Activated T-cell treated with anti-CD3 and anti-CD28 coated beads, Interleukin-2, amount 50 U/mL, for 1 hour (primary cell): ENCODE measurements at places on chromosomes 5 and 9.
A peak's percentile ranks its signal among the peaks of the same experiment; 100 is the strongest.

DNA sequence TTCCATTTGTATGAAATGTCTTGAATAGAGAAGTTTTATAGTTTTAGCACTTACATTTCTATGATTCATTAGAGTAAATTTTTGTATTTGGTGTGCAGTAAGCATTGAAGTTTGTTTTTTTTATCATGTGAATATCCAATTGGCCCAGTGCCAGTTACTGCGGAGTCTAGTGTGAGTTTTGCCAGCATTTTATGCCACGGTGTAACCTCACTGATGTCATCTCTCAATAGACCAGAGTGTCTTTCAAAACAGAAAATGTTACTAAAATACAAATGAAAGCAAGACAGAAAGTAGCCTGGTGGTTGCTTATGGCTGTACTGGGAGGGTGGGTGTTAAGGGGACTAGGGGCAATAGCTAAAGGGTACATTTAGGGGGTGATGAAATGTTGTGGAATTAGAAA is 62.8 kb downstream of the IPPK start:
- DNase-seq = no peak

DNA sequence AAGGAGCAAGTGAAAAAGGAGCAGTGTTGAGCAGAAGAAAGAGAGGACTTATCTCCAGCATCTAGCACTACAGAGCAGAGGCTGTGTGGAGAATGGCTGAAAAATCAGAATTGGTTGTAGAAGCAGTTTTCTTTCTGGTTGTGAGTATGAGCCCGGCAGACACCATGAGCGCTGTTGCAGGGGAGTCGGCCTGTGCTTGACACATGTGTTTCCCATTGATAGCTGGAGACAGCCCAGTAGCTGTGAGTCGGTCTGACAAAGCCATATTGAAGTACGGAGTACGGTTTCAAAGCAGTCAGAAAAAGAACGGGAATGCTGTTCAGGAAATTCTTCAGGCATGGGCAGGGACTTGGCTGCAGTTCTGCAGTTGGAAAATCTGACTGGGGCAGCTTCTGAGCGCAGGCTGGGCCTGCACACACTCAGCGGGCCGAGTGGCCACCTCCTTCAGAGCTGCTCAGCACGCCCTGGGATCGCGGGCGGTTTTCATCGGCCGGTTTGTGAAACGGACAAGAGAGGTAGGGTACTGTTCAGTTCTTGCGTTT is at the start of gene SGCD:
TSS of gene SGCD (plus strand) at position 447 of the 542 bp plus-strand sequence.
- no peak for DNase-seq

- DNase-seq = no peak
Observed at GRCh38 chr9:93329629-93330280, 121.7 kb upstream of the FAM120A start.

- DNase-seq = no peak
Observed at GRCh38 chr5:143600396-143601075, 197.1 kb upstream of the NR3C1 start.

- peak; percentile 46 for DNase-seq
Observed at GRCh38 chr5:76547242-76547890, 75.8 kb downstream of the F2RL2 start.

GRCh38 chr5:74401946-74402320 is 238.6 kb downstream of the ENC1 start:
- DNase-seq = no peak

GRCh38 chr9:82981552-82981951 is 81.4 kb downstream of the RASEF start:
- no peak for DNase-seq

DNA sequence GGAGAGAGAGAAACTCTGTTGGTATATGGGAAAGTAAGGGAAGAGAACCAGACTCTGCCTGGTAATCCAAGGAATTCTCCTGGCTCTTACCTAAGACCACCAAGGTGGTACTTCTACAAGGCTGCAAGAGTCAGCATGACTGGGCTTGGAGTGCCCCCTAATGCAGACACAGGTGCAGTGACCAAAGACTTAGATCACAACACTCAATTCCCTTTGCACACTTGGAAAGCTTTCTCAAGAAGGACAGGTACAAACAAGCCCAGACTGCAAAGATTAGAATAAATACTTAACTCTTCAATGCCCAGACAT is 25.2 kb downstream of the UGT3A2 start:
- no peak for DNase-seq

- DNase-seq = no peak
Observed at GRCh38 chr9:27633764-27634163, 60.5 kb upstream of the C9orf72 start.

DNA sequence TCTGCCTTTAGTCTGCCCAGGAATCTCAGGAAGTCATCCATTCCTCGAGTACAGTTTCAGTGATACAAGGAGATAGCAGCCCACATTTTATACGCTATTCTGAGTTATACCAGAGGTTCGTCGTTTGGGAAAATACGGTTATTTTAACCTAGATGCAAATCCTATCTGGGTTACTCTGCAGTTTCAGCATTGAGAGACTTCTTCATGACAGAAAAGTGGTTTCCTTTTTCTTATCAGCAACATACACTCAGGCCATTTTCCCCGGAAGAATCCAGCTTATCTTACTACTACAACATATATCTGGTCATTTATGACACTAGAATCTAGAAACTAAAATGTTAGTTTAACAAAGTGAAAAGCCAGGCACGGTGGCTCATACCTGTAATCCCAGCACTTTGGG is 83.4 kb upstream of the IQGAP2 start:
- no peak for DNase-seq

- no peak for DNase-seq
Observed at GRCh38 chr9:78103971-78104433, 72.4 kb upstream of the GNAQ start.

DNA sequence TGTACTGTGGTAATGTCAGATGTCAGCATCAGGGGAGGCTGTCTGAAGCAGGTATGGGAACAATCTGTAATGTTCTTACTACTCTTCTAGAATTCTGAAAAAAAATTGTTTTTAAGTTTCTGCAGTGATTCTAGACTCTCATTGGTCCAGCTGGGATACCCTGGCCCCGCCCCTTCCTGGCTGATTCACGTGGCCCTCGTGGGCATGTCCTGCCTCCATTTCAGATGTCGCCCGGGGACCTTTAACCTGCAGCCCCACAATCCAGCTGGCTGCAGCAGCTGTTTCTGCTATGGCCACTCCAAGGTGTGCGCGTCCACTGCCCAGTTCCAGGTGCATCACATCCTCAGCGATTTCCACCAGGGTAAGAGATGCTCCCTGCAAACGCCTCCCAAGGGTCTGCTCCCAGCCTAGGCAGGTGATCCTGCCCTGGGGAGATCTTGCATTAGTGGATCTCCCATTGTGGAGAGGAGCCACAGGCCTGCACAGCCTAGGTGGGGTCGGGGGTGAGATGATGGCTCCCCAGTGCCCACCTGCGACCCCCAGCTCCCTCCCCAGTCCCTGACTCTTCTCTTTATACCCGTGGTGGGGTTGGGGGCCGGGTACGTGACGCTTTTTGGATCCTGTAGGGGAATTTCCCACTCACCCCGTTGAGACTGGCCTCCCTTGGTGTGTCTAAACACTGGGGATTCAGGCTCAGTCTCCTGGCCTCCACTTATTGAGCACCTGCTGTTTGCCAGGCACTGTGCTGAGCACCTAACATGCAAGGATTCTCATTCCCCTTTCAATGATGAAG is 36.5 kb downstream of the LAMC3 start:
- peak; percentile 25 for DNase-seq

GRCh38 chr5:179827680-179828079 is 7.0 kb downstream of the SQSTM1 start:
- no peak for DNase-seq

DNA sequence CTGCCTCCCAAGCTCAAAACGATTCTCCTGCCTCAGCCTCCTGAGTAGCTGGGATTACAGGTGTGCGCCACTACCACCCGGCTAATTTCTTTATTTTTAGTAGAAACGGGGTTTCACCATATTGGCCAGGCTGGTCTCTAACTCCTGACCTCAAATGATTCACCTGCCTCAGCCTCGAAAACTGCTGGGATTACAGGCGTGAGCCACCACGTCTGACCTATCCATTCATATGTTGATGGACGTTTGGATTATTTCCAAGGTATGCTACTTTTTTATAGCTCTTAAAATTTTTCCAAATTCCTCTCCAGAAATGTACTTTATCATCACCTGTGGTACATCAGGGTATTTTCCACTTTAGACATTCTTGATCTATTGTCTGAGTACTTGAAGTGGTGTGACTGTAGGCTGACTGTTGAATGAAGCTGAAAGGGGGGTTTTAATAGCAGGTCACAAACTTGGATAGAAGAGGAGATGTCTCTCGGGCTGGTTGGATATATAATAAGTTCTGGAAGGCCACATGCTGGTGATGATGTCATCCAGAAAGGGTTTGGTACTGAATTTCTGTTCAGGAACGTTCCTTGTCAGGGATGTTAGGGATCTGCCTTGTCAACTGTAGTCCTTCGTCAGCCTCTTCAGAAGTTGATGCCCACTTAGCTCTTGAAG is 7.4 kb downstream of the CTNNA1 start:
- DNase-seq = no peak

DNA sequence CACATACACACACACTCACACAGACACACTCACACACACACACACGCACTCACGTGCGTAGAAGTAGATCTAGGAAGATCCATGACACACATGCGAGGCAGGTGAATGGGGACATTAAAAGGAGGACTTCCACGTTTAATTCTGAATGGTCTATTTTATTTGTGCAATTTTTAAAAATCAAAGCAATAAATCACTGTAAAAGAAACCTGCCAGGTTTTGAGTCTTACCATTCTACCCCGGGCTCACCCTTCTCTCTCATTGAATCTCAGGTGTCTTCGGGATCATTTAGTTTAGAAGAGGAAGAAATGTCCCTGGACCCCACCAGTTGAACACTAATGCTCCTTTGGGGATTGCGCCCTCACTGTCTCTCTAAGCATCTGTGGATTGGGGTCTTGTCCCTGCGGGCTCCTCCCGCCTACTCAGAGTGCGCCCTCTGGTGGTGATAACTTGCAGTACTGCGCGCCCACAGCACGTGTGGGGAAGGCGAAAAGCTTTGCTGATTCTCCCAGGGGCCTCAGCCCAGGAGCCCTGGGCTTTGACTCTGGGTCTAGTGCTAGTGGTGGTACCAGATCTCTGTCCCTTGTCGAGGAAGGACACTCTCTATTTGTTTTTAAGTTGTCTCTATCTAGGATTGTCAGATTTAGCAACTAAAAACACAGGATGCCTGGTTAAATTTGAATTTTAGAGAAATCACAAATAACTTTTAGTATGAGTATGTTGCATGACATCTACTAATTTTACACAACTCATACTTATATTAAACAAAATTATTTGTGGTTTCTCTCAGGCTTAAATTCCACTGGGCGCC is 34.8 kb downstream of the BOD1 start:
- peak; percentile 30 for DNase-seq

DNA sequence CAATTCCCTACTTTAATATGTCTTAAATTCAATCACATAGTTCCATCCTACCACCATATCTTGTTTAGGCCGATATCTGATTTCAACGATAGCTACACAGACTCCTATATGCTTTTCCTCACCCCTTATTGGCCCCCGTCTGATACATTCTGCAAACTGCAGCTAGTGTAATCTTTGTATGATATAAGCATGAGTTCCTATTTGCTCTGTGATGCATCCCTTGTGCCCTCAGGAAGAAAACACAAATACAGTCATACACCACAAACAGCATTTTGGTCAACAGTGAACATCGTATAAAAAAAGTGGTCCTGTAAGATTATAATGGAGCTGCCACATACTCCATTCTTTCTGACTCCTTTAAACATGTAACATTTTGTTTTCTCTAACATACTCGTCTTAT is 837.8 kb upstream of the CDH6 start:
- no peak for DNase-seq

DNA sequence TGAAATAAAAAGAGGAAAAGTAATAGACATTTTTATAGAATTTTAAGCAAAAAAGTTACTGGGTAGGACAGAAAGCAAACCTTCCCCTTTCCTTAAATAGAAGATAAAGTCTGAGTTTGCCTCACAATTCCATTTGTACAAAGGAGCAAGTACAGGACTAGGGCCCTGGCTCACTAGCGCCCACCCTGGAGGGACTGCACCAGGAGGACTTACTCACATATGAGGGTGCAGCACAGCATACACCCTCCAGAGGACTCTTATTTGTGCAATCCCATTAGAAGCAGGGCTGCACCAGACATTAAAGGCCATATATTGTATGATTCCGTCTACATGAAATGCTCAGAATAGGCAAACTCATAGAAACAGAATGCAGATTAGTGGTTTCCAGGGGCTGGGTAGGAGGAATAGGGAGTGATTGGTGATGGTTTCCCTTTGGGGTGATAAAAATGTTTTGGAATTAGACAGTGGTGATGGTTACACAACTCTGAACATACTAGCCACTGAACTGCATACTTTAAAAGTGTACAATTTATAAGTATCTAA is 4.5 kb downstream of the REEP5 start:
- peak; percentile 31 for DNase-seq

- no peak for DNase-seq
Observed at GRCh38 chr5:149445739-149446369, 66.8 kb upstream of the IL17B start.

GRCh38 chr5:54159893-54160195 is 150.5 kb downstream of the ARL15 start:
- no peak for DNase-seq

GRCh38 chr5:12072441-12072840 is 168.2 kb upstream of the CTNND2 start:
- DNase-seq = no peak

DNA sequence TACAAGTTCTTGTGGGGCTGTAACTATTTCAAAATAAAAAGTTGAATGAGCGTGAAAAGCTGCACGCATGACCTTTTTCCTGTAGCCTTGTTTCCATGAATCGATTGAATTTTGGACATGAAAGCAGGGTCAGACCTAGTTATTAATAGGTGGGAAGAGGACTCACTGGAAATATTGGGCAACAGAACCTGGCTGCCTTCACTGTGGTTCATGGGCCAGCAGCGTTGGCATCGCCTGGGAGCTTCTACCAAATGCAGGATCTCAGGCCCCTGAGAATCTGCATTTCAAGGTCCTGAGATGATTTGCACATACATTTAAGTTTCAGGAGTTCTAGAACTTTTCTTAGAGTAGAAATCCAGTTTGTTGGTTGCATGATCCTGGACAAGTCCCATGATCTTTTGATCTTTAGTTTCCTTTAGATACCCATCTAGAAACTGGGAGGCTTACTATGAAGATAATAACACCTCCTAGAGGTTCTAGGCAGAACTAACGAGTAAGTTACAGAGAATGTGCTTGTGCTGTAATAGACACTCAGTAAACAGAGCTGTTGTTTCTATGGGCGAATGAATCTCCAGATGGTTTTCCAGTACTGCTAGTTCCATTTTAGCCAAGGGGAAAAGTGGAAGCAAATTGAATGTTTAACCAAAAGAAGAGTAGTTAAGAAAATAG is 12.4 kb downstream of the ANKRD33B start:
- no peak for DNase-seq

GRCh38 chr5:76818844-76819831 is at the start of gene F2RL1:
Gene F2RL1 (plus strand): TSS chr5:76819030. CDS start chr5:76819183, 153 bp downstream.
- peak; percentile 69 for DNase-seq

- no peak for DNase-seq
Observed at GRCh38 chr9:37992924-37993349, 76.1 kb downstream of the SHB start.

DNA sequence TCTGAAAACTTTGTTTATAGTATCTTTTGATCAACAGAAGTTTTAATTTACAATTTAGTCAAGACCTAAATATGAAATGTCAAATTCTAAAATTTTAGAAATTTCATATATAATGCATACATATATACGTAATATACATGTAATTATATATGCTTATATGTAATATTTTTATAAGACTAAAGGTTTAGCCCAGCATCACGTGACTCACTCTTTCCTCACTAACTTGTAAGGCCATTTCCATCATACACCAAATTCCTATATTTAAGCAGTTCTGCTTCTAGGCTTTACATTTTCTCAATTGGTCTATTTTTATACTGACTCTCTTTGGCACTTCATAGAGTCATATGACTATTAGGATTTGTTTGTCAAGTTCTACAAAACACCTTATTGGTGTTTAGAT is 56.4 kb downstream of the CFAP95 start:
- no peak for DNase-seq
